ENCODE measurements at places on chromosomes 12 and 14.
A peak's percentile ranks its signal among the peaks of the same experiment; 100 is the strongest.

- no peak for DNase-seq
Observed at GRCh38 chr14:98564541-98564940, 707.5 kb downstream of the BCL11B start.

GRCh38 chr14:98182393-98183055, 1089.5 kb downstream of the BCL11B start:
- DNase-seq, result no peak

- DNase-seq, result no peak
Observed at GRCh38 chr12:52190860-52191729, 719 bp downstream of the KRT80 start.

DNA sequence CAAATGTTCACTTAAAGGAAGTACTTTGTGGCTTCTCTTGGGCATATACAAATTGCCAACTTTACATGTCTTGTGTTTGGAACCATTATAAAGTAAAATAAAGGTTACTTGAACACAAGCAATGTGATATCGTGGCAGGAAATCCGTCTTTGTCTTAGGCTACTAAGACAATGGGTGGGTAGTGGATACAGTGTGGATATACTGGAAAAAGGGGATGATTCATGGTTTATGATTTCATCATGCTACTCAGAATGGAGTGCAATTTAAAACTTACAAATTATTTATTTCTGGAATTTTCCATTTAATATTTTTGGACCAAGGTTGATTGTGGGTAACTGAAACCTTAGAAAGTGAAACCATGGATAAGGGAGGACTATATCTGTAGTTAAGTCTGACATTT, 48.4 kb downstream of the MYRFL start:
- DNase-seq, result no peak

- peak; percentile 52 for DNase-seq
Observed at GRCh38 chr14:95307402-95308041, 12.2 kb downstream of the CLMN start.

- DNase-seq, result no peak
Observed at GRCh38 chr14:92670160-92670559, 78.3 kb downstream of the LGMN start.

GRCh38 chr14:51697848-51698247, 46.1 kb downstream of the FRMD6 start:
- no peak for DNase-seq

GRCh38 chr12:42468921-42469320, 120.6 kb downstream of the PRICKLE1 start:
- no peak for DNase-seq

- no peak for DNase-seq
Observed at GRCh38 chr12:43151441-43151981, 400.5 kb downstream of the ADAMTS20 start.

DNA sequence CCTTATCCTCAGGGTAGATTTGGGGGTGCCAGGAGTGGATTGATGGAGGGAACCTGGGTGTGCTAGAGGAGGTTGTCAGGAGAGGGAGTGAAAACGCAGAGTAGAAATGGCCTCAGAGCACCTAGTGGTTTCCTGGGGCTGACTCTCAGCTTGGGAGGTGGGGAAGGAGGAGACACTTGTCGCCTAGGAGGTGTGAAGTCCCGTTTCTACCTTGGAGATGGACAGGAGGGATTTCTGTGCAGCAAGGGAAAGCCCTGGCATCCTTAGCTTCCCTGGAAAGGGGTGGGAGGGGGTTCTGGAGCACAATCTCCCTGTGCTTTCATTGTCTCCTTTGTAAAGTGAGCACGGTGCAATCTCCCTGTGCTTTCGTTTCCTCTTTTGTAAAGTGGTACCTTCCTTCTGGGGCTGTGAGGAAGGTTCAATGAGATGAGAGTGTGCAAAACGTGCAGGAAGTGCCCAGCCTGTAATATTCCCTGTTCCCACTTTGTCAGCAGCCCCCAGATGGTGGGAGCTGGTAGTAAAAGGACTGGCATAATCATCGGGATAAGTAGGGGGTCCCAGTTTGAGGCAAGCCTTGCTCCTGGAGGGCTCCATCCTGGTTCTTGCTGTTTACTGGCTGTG, 1.6 kb downstream of the OAS3 start:
- DNase-seq, result no peak

- no peak for DNase-seq
Observed at GRCh38 chr12:2507814-2508213, 287.0 kb upstream of the FKBP4 start.

- DNase-seq, result no peak
Observed at GRCh38 chr14:96739200-96739910, 57.8 kb upstream of the VRK1 start.

DNA sequence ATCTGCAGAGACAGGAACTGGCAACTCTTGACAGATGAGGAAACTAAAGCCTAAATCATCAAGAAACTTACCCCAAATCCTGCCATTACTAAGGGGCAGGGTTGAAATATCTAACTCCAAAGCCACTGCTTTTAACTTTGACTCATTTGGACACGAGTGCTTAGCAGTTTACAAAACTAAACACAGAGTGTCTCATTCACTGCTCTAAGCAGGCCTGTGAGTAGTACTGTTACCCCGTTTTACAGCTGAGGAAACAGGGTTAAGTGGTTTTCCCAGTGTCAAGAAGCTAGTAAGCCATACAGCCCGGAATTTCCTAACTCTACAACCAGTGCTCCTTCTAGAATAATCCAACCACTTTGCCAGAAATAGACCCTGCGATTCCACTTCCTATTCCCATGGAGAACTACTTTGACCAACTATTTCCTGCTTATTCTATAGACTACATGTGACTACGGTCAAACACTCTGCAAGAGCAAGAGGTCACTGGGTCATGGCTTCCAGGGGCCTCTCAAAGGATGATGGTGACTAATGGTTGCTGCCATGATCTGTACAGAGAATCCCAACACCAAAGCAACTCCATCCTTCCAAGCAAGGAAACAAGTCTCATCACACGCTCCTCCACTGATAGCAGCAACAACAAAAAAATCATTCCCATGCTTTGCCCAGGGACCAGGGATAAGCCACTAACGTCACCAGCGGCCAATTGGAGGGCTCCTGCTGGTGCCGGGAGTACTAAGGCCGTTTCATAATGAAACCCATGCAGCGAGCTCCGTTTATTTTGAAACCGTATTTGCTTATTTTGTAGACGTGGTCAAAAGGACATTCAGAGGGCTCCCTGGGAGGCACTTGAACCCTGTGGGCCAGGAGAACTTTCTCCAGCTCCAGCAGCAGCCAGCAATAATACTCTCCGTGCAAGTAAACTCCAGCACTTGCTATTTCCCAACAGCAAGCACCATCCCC, 56.3 kb downstream of the NUAK1 start:
- DNase-seq, result no peak

DNA sequence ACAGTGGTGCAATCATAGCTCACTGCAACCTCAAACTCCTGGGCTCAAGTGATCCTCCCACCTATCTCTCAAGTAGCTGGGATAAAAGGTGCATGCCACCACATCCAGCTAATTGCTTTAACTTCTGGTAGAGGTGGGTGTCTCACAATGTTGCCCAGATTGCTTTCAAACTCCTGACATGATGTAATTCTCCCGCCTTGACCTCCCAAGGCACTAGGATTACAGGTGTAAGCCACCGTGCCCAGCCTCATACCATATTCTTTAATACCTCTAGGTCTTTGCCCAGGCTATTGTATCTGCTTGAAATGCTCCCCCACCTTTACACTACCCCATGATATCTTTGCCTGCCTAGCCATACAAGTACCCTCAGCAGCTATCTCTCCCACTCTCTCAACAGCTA, 11.3 kb downstream of the R3HDM2 start:
- no peak for DNase-seq

DNA sequence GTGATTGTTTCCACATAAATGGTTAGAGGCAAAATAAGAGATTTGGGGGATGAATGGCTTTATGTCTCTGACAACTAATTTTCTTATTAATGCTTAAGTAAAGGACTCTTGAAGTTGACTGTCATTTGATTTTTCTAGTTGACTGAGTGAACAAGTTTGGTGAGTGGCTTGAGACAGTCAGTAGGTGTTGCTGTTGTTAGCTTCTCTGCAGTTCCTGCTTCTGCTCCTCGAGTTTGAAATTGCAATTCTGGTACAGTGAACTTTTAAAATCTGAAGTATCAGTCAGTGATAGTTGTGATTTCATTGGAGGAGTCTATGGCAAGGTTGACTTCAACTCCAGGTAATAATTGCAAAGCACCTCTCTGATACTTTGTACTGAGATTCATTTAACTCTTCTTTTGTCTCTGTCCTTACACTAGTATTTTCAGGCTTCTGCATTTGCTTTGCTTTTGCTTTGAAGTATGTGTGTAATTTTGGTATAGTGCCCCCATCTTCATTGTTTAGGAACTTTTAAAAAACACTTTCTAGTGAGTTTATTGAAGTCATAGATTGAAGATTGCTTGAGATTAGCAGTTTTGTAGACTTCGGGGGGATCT, 415.5 kb downstream of the PCNX1 start:
- no peak for DNase-seq

DNA sequence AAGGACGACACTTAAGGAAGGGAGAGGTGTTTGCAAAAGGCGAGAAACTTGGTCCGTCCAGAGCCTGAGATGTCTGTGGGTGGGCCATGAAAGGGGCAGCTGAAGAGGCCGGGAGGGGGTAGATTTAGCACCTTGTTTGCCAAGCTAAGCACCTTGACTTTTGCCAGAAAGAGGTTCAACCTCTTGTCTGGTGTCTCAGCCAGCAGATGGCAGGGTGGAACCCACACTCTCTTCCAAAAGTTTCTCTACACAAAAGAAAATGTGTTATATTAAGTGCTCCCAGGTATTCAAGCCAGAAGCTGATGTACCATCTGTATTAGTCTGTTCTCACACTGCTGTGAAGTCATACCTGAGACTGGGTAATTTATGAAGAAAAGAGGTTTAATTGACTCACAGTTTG, 69.9 kb downstream of the SUDS3 start:
- no peak for DNase-seq

DNA sequence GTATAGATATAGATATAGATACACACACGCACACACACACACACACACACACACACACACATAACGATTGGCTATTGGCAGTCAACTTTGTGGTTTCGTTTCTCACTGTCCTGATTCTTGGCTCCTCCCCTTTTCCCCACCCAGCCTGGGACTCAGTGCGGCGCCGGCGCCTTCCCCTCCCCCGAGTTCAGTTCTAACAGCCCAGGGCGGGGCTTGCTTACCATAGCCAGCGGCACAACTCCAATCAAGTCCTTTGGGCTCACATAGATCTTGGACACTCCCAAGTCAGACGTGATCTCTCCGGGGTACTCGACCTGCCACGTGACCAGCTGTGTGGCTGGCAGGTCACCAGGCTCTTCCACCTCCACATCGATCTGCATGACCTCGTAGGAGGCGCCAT, 484.1 kb downstream of the GLT1D1 start:
- DNase-seq, result no peak

DNA sequence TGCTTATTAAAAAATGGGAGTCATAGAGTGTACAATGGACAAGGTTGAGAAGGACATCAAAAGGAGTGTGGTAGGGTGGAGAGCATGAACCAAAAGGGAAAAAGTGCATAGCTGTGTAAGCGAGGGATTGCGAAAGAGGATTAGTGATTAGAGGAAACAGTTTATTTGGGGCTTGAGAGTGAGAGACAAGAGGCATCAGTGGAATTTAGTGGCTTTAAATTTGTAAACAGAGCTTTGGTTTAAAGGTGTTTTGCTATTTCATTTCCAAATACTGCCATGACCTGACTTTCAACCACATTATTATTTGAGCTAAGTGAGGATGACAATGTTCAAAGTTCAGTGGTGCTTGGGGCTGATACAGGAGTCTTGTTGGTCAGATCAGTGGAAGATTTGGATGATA, 53.4 kb downstream of the SLC16A7 start:
- DNase-seq, result no peak

- DNase-seq, result no peak
Observed at GRCh38 chr14:21721504-21721903, 47.9 kb upstream of the OR4E1 start.

DNA sequence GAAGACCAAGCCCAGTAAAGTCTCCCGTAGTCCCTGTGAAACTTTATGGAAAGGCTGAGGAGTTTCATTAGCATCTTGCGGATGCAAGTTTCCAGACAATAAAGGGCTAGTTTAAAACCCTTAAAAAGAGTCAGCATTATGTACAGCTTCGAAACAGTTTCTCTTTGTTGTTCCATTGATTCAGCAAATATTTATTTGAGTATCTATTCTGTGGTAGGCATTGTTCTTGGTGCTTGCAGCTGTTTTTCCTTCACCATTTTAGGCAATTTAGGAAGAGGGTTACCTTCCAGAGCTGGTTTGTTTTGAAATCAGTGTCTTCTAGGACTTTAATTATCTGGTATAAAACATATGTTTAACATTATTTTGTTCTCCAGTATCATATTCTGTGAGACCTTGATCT, 1.5 kb downstream of the SLIRP start:
- DNase-seq, result no peak

- peak; percentile 59 for DNase-seq
Observed at GRCh38 chr14:54902521-54903420, at the start of gene GCH1. Gene GCH1, minus strand, starts transcription at chr14:54902826. Its CDS starts 163 bp downstream, at chr14:54902663.

GRCh38 chr12:122227341-122227740, 1.5 kb upstream of the DIABLO start:
- DNase-seq, result no peak

DNA sequence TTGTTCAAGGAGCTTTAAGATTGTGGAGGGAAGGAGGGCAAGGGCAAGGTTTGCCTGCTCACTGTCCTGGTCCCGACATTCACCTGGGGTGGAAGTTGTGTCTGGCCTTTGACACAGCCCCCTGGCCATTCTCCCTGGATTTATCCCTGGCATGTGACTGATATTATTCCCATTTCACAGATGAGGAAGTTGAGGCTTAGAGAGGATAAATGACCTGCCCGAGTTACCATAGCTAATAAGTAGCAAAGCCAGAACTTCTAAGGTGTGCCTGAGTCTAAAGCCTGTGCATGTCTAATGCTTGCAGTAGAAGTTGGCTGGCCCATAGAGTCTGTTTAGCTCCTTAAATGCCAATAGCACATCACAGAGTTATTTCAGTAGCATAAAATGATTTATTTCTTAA, 720 bp upstream of the FGF6 start:
- DNase-seq, result no peak

DNA sequence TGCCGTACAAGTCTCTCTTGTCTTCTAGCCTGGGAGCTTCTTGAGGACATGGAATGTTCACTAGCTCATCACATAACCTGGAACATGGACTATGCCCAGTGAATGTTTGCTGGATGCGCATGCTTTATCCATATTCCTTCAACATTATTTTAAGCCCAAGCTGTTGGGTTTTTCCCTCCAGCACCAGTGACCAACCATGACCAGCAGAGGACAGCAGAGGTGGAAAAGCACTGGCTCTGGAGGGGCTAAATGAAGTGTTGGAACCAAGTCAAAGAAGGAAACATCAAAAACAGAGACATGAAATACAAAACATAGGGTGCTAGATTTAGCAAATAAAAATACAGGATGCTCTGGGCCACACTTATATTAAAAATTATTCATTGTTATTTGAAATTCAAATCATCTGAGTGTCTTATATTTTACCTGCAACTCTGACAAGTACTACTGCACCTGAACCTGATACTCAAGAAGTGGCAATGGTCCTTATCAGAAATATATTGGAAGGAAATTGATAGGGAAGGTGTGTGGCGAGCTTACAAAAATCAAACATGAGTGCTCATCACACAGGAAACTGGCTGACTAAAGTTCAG, 23.1 kb upstream of the HELB start:
- DNase-seq, result no peak

- no peak for DNase-seq
Observed at GRCh38 chr12:9951026-9951675, 19.0 kb upstream of the CLEC2A start.

Data from heart left ventricle (tissue), 16 donors.